ENCODE measurements at places on chromosomes 2 and 18.

GRCh38 chr18:73839441-73839840 is 308.2 kb downstream of the FBXO15 start:
- no peak for DNase-seq

GRCh38 chr2:100264651-100265050 is 57.6 kb downstream of the LONRF2 start:
- no peak for DNase-seq

DNA sequence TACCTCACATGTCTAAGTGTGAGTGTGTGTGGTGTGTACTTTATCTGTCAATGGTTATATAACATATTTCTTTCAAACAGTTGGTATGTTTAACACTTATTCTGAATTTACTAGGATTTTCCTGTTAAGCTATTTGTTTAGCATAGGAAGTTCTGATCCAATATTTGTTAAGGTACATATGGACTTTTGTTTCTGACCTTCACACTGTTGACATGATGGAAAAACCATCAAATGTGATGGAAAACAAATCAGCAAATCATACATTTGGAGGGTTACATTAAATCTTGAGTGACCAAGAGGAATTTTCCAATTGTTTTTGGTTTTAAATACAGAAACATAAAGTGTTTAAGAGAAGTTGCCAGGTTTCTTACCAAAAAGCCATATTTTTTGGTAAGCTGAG is 638.9 kb downstream of the STK39 start:
- DNase-seq: no peak

DNA sequence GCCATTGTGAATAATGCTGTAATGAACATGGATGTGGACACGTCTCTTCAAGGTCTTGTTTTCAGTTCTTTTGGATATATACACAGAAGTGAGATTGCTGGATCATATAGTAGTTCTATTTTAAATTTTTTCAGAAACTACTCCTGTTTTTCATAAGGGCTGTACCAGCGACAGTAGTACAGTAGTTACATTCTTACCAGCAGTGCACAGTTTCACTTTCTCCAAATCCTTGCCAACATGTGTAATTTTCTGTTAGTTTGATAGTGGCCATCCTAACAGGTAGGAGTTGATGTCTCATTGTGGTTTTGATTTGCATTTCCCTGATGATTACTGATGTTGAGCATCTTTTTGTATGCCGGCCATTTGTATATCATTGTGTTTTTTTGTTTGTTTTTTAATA is 81.7 kb downstream of the EPC2 start:
- no peak for DNase-seq

All from cerebellar nuclear complex (tissue), 1 donor.